Liver (tissue), 10 donors: ENCODE measurements at places on chromosomes 16 and 17. TPM values are rescaled to one million over a fixed set of nuclear protein-coding genes. Genes with fewer than 3 reads are reported as not detected.

Gene TNFSF12
- total RNA-seq = 4.2 TPM

Gene NPB
- total RNA-seq = 0.84 TPM

Gene CPNE7
- not detected for total RNA-seq

Gene RNF112
- total RNA-seq = 0.42 TPM

Gene CTRB2
- total RNA-seq = 0.33 TPM

Gene MYH13
- not detected for total RNA-seq

Gene COX10
- total RNA-seq = 15.1 TPM

Gene CHAD
- total RNA-seq = 0.51 TPM

Gene FNDC8
- not detected for total RNA-seq

Gene BTBD17
- not detected for total RNA-seq

DNA sequence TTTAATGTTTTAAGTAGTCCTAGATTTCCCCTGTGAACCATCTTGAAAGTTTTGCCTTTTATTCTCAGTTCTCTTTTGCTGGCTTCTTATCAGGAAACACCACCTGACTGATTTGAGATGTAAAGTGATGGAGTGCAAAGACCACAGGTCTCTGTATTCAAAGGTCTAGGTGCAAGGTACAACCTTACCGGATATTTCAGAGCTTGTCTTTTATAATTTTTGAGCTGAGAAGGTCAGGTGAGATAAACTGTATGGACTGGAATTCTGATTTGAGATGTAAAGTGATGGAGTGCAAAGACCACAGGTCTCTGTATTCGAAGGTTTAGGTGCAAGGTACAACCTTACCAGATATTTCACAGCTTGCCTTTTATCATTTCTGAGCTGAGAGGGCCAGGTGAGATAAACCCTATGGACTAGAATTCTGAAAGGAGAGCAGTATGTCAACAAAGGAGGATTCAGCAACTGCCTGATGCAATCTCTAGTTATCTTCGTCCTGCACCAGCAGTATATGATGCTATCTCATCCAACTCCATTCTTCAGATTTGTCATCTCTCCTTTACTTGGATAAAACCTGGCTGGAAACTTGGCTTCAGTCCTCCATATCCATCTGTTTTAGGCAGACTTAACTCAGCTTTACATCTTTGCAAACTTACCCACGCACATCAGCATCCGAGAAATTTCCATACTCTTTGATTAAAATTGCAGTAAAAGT, 64.3 kb downstream of the CENPV start:
- DNase-seq = no peak
- no peaks in the 10 kb centered on the region for H3K27me3 ChIP-seq
- peak overlapping the region; percentile 15 for H3K27ac ChIP-seq
- H3K36me3 ChIP-seq = no peaks in the 10 kb centered on the region
- H3K4me1 ChIP-seq = peaks cover 19% of the 10 kb centered on the region

DNA sequence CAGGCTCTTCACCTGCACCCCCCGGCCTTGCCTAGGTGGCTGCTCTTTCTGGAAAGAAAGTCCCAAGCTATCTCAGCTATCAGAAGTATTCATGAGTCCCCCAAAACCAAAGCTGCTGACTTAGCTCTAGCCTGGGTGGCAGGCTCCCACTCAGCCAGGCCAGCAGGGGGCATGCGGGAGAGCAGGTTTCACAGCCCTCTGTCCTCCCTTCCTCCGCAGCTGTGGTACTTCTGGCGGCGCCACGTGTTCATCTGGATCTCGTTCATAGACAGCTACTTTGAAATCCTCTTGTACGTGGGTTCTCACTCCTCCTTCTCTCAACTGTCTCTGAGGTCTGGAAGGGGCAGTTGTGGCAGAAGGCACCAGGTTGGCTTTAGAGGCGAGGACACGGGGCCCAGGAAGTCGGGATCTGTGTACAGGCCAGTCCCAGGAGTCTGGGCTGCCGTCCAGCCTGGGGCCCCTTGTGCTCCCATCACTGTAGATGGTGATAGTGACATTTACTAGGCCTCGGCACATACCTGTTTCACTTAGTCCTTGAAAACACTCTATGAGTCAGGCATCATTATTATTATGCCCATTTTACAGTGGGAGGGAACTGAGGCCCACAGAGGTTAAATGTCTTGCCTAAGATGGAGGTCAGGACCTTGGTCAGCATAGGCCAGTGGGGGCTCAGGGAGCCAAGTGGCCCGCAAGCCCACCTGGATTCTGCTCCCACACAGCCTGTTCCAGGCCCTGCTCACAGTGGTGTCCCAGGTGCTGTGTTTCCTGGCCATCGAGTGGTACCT, 12.9 kb downstream of the TRPV2 start:
- H3K36me3 ChIP-seq = no peaks in the 10 kb centered on the region
- no peaks in the 10 kb centered on the region for H3K4me1 ChIP-seq
- no peaks in the 10 kb centered on the region for H3K27me3 ChIP-seq
- DNase-seq = peak; percentile 67
- H3K27ac ChIP-seq = no peak overlapping the region

DNA sequence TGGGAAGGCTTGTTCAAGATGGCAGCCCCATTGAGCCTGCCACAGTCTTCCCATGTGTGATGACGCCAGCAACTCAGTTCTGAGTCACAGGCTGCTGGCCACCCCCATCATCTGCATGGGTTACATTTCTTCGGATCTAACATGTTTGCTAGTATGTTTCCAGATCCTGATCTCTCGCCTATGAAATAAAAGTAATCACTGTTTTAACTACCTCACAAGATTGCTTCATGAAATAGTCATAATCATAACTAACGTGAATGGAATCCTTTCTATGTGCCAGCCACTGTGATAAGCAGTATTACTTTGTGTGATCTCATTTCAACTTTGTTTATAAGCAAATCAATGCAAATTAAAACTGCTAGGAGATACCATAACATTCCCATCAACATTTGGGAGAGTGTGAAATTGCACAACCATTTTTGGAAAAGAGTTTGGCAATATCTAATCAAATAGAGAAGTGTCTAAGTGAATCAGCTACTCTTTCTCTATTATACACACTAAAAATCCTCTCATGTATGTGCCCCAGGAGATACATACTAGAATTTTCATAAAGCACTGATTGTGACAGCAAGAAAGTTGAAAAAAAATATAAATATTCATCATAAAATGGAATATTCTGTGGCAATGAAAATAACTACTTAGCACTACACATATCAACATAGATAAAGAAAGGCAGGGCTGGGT, 300.2 kb upstream of the IRX5 start:
- peaks cover 4% of the 10 kb centered on the region for H3K4me1 ChIP-seq
- H3K4me3 ChIP-seq = no peak overlapping the region
- H3K27ac ChIP-seq = no peak overlapping the region
- H3K36me3 ChIP-seq = no peaks in the 10 kb centered on the region

DNA sequence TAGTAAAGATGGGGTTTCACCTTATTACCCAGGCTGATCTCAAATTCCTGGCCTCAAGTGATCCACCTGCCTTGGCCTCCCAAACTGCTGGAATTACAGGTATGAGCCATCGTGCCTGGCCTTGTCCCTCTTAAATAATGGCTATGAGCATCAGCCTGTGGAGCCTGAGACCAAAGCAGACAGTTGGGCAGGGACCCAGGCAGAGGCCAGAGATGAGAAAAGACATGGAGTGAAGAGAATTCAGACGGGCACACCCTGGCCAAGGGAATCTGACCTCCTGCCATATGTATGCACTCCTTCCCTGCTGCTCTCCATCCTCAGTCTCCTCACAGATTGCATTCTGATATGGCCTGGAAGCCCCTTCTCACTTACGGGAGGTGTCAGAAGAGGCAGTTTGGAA, 98.4 kb upstream of the DNAH9 start:
- no peaks in the 10 kb centered on the region for H3K36me3 ChIP-seq
- H3K27ac ChIP-seq = no peak overlapping the region
- no peaks in the 10 kb centered on the region for H3K4me1 ChIP-seq

DNA sequence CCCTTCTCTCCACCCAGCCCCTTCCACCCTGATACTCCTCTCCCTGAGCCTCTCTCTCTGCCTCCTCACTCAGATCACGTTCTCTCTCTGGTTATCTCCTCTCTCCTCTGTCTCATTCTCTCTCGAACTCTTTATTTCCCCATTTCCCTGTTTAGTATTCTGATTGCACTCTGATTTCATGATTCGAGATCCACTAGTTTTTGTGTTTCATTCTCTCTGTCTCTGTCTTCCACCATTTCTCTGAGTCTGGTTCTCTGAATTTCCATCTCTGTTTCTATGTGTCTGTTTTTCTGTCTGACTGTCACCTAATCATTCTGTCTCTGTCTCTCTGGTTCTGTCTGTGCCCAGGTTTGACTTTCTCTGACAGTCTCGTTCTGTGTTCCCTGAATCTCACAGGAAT, 2.0 kb downstream of the SEZ6L2 start:
- no peak for DNase-seq
- H3K4me1 ChIP-seq = peaks cover 4% of the 10 kb centered on the region

GRCh38 chr17:17827826-17828621, 8.8 kb downstream of the SREBF1 start:
- no peak overlapping the region for H3K4me3 ChIP-seq
- H3K36me3 ChIP-seq = no peaks in the 10 kb centered on the region
- peak overlapping the region; percentile 88 for H3K27ac ChIP-seq
- peaks cover 86% of the 10 kb centered on the region for H3K4me1 ChIP-seq
- no peaks in the 10 kb centered on the region for H3K27me3 ChIP-seq

GRCh38 chr17:31820691-31821435, 38.2 kb downstream of the COPRS start:
- no peaks in the 10 kb centered on the region for H3K27me3 ChIP-seq
- no peak overlapping the region for H3K4me3 ChIP-seq
- H3K36me3 ChIP-seq = no peaks in the 10 kb centered on the region

DNA sequence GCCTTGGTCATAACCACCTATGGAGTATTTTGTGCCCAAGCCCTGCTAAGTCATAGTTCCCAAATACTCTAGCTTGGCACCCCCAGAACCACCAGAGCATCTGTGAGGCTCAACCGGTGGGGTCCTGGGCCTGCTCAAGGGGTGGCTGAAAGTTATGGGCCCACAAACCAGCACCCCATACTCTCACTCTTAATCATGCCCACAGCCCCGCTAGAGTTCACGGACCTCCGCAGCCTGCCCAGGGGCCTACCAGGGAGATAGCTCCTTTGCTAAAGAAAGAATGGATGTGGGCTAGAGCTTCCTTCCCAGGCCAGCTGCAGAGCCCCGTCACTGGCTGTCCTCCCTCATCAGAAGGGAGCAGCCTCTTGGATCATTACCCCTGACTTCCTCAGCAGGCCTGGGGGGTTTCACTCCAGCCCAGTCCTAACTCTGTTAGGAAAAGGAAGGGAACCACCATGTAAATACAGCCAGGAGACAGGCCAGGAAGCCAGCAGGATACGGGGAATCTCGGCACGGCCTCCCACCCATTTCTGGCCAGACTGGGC, 1.4 kb downstream of the GIT1 start:
- peak overlapping the region; percentile 52 for H3K4me3 ChIP-seq
- H3K36me3 ChIP-seq = no peaks in the 10 kb centered on the region
- H3K27me3 ChIP-seq = no peaks in the 10 kb centered on the region
- peak overlapping the region; percentile 72 for H3K27ac ChIP-seq

DNA sequence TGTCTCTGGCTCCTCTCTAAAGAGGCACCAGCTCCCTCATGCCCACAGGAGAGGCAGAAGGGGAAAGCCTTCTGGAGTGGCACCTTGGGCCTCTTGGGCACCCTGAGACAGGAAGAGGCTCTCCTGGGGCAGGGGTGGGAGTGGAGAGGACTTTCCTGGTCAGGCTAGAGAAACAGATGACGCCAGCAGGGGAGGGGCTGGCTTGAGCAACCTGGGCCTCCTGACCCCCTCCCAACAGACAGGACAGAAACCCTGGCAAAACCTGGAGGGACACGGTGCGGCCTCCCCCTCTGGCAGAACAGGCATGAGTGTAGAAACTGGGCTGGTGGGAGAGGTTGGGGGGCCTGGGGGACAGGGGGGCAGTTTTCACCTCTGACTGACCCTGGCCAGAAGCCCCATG, 6.1 kb downstream of the SMIM5 start:
- no peak overlapping the region for H3K4me3 ChIP-seq
- peaks cover 9% of the 10 kb centered on the region for H3K36me3 ChIP-seq
- no peaks in the 10 kb centered on the region for H3K27me3 ChIP-seq
- H3K4me1 ChIP-seq = peaks cover 4% of the 10 kb centered on the region
- H3K27ac ChIP-seq = no peak overlapping the region

DNA sequence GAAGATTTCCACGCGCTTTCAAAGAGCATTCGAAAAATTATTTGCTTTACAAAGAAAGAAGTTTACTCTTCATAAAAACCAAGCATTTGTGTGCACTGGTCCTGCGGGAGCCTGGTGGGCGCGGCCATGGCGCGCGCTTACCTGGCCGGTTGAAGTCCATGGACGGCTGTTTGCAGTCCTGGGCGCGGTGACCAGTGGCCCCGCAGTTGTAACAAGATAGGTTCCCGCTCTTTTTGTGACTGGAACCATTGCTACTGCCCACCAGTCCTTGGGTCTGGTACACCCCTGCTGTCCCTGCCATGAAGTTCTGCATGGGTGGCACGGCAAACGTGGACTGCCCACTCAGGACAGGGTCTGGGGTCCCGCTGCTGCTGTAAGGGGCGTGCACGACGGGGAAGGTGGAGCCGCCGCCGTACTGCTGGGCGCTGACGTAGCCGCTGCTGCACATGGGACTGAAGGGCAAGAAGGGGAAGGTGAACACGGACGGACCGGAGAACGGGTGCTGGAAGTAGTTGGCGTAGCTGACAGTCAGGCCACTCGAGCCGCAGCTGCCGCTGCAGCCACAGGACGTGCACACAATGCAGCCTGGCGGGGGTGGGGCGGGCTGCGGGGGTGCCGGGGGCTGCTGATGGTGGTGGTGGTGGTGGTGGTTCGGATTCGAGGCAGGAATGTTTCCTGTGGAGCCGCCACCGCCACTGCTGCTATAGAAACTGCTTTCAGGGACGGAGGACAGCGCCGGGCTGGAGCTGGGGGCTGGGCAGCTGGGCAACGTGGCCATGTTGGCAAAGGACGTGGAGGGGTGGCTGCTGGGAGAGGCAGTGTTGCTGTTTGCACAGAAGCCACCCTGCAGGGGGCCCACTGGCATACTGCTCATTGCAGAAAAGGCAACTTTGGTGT, 19.5 kb downstream of the MAP1LC3B start:
- no peak for DNase-seq
- no peak overlapping the region for H3K27ac ChIP-seq

- DNase-seq = no peak
- H3K36me3 ChIP-seq = no peaks in the 10 kb centered on the region
- peaks cover 18% of the 10 kb centered on the region for H3K27me3 ChIP-seq
These were observed 7.9 kb downstream of the TBX4 start for GRCh38 chr17:61459939-61460718.

DNA sequence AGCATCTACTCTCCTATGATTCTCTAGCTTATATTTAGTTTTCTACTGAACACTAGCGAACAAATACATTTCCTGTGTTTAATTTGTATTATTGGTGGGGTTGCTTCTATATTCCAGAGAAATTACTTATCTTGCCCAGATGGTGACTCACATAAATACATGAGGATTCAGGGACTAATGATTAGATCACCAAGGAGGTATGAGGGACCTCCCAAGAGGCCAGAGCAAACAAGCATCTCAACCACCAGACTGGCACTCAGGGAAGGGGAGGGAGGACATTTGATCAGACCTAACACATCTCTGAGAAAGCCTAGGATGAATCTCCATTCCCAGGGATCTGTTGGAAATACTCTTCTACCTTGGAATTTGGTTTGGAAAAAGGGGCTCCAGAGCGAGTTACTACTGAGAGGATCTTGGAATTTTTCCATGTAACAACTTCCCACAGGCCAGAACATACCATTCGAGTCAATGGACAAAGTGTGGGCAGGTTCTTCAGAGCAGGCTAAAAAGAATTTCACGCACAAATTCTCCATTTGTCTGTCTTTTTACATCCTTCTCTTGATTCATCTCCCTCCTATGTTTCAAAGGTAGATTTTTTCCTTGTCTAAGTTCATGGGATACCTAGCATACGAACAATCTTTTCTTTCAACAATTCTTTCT, 262.6 kb upstream of the MYOCD start:
- no peak overlapping the region for H3K4me3 ChIP-seq
- H3K36me3 ChIP-seq = no peaks in the 10 kb centered on the region
- no peak for DNase-seq
- no peaks in the 10 kb centered on the region for H3K27me3 ChIP-seq
